ENCODE measurements at places on chromosomes 11 and 22. TPM values are rescaled to one million over a fixed set of nuclear protein-coding genes. Genes with fewer than 3 reads are reported as not detected.

Gene RBMXL2
- total RNA-seq, result not detected

Gene FIBIN
- not detected for total RNA-seq

Gene RIMBP3C
- 0.12 TPM for total RNA-seq

Gene ST3GAL4
- total RNA-seq, result 11.2 TPM

Gene LRRC32
- 0.84 TPM for total RNA-seq

DNA sequence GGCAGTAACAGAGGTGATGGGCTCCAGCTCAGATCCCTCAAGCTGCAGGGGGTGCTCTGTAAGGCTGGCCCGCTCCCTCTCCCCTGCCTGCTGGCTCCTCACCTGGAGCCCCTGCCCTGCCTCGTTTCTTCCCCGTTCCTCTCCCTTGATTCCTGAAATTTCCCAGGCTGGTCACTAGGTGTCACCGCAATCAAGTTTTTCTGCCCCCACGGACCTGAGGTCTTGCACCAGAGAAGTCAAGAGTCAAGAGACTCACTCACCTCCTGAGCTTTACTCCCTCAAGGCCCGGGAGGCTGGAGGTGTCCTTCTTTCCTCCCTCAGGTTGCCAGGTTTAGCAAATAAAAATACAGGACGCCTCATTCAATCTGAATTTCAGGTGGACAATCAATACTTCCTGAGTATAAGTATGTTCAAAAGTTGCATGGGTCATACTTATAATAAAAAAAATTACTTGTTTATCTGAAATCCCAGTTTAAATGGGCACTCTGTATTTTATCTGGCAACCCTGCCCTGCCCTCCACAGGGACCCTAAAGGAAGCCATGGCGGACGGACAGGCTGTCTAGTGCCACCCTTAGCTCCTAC is 69.2 kb downstream of the SCUBE1 start:
- no peaks in the 10 kb centered on the region for H3K4me1 ChIP-seq
- no peaks in the 10 kb centered on the region for H3K27me3 ChIP-seq
- no peaks in the 10 kb centered on the region for H3K36me3 ChIP-seq
- no peak overlapping the region for H3K4me3 ChIP-seq

DNA sequence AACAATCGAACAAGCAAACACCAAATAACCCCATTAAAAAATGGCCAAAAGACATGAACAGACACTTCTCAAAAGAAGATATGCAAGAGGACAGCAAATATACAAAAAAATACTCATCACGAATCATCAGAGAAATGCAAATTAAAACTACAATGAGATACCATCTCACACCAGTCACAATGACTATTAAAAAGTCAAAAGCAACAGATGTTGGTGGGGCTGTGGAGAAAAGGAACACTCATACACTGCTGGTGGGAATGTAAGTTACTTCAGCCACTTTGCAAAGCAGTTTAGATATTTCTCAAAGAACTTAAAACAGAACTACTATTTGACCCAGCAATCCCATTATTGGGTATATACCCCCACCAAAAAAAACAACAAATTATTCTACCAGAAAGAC is 51.3 kb upstream of the FLI1 start:
- DNase-seq, result no peak
- H3K27ac ChIP-seq, result no peak overlapping the region
- H3K36me3 ChIP-seq, result no peaks in the 10 kb centered on the region
- no peaks in the 10 kb centered on the region for H3K4me1 ChIP-seq

- no peak for DNase-seq
- no peaks in the 10 kb centered on the region for H3K27me3 ChIP-seq
- H3K36me3 ChIP-seq, result no peaks in the 10 kb centered on the region
- H3K4me1 ChIP-seq, result no peaks in the 10 kb centered on the region
- no peak overlapping the region for H3K27ac ChIP-seq
These were observed 14.0 kb upstream of the ARHGAP42 start for GRCh38 chr11:100673063-100673462.

DNA sequence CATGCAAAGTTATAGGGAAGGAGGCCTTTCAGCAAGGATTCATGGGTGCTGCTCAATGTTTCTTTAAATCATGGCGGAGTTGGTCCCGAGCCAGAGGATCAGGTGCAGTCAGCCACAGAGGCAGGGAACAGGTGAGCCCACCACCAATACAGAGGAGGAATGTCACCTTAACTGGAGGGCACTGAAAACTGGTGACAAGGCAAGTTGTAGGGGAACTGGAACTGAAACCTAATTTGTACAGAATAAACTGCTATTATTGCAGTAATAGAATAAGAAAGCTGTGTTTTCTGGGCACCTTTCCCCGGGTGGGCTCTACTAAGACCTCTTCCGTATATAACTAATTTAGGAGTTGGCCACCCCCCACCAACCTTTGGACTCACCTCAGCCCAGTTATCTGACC is 296.0 kb upstream of the NARS2 start:
- no peaks in the 10 kb centered on the region for H3K27me3 ChIP-seq
- H3K36me3 ChIP-seq, result no peaks in the 10 kb centered on the region
- no peak overlapping the region for H3K4me3 ChIP-seq
- no peaks in the 10 kb centered on the region for H3K4me1 ChIP-seq
- no peak for DNase-seq

DNA sequence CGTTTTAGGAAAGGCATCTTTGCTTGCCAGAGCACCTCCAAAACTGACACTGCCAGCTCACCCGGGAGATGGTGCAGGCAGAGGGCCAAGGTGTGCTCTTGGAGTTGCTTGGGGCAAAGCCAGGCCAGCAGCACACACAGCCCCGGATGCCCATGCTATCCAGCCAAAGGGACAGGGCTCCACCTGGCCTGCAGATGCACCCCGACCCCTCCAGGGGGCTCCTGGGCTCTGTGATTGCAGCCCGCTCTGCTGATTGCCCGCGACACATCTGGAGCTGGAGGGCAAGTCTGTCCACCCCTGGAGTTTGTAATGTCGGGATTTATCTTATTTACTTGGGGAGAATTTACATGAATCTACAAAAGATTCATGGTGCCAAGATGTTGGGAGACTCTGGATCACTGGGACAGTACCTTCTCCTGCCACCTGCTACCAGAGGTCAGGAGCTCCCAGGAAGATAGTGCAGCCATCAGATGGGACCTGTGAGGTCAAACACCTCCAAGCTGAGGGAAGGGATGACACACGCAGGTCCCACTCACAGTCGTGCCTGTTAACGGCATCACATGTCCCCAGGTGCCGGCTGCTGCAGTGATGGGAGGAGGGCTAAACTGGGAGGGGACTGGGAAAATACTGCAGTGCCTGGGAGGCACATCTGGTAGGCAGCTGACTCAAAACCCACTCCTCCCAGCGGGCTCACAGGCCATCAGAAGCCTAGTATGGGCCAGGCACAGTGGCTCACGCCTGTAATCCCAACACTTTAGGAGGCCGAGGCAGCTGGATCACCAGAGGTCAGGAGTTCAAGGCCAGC is 17.2 kb downstream of the CBX7 start:
- no peaks in the 10 kb centered on the region for H3K36me3 ChIP-seq
- no peaks in the 10 kb centered on the region for H3K27me3 ChIP-seq
- H3K27ac ChIP-seq, result no peak overlapping the region
- peak; percentile 81 for DNase-seq

DNA sequence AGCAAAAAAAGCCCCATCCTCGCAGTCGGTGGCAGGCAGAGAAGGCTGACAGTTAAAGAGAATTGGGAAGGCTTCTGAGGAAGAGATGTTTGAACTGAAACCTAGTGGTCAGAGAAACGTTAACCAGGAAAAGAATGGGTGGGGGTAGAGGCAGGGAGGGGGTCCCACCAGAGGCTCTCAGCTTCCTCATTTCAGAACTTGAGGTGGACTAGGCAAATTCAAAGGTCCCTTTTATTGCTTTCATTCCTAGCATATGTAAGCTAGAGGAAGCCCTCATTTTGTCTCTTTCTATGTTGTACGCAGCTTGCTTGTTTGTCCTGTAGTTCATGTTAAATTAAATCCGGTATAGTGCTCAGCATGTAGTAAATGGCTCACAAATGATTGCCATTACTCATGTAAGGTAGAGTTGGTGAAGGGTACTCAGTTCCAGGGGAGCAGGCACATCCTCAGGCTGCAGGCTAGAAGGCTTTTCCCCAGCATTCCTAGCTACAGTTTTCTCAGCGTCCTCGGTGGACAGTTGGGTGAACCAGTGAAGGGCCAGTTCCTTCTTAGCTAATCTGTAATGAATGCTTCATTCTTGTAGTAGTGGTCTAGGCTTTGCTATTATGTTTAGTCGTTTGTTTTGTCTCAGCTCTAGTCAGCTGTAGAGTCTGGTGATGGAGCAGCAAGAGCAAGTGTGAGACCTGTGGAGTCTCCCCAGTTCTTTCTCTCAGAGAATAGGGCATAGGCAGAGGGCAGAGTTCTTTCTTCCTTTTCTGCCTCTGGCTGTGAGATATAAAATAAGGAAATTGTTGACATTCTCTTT is 58.6 kb downstream of the UVRAG start:
- no peak overlapping the region for H3K4me3 ChIP-seq
- no peaks in the 10 kb centered on the region for H3K27me3 ChIP-seq
- peak overlapping the region; percentile 10 for H3K27ac ChIP-seq

DNA sequence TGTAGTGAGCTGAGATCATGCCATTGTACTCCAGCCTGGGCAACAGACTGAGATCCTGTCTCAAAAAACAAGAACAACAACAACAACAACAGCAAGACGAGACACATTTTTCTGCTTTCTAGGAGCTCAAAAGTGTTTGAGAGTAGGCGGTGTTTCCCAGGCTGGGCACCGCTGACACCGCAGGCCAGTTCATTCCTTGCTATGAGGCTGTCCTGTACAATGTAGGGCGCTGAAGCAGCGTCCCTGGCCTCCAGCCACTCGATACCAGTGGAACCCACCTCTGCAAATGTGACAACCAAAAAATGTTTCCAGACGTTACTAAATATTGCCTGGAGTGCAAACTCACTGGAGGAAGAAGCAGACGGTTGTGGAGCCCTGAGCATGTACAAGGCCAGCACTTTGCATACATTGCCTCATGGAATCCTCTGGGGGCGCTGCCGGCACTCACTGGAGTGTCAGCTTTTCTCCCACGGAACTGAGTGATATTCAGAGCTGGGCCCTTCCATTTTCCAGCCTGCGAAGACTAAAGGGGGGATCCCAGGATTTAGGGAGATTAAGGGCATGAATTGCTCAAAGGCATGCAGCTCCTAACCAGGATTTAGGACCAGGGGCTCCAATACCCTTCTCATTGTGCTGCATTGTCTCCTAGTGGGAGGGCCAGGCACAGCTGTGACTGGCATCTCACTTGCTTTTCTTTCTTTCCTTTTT is 5.8 kb upstream of the MIEF1 start:
- H3K27me3 ChIP-seq, result no peaks in the 10 kb centered on the region
- no peak overlapping the region for H3K27ac ChIP-seq
- H3K4me3 ChIP-seq, result no peak overlapping the region
- no peaks in the 10 kb centered on the region for H3K36me3 ChIP-seq
- DNase-seq, result no peak

- H3K4me1 ChIP-seq, result peaks cover 16% of the 10 kb centered on the region
- H3K27ac ChIP-seq, result no peak overlapping the region
- no peak overlapping the region for H3K4me3 ChIP-seq
- H3K27me3 ChIP-seq, result no peaks in the 10 kb centered on the region
- DNase-seq, result no peak
- no peaks in the 10 kb centered on the region for H3K36me3 ChIP-seq
These were observed 107.6 kb downstream of the LDLRAD3 start for GRCh38 chr11:36051235-36052144.

DNA sequence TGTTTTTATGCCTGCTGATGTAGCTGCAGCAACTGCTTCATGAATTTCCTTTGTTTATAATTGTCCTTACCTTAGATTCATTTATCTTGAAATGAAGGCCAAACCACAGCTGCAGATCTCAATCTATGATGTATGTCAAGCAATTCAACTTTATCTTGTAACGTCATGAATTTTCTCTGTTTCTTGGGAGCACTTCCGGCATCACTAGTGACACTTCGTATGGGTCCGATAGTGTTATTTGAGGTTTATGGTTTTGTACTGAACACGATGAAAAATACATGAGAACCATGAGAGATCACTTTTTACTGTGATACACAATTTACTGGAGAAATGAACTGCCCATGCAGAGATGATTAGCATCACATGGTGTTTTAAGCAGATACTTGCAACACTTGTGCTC is 98.5 kb downstream of the CSTPP1 start:
- H3K4me1 ChIP-seq, result peaks cover 4% of the 10 kb centered on the region
- H3K36me3 ChIP-seq, result no peaks in the 10 kb centered on the region
- no peak overlapping the region for H3K27ac ChIP-seq
- DNase-seq, result no peak
- H3K4me3 ChIP-seq, result no peak overlapping the region

DNA sequence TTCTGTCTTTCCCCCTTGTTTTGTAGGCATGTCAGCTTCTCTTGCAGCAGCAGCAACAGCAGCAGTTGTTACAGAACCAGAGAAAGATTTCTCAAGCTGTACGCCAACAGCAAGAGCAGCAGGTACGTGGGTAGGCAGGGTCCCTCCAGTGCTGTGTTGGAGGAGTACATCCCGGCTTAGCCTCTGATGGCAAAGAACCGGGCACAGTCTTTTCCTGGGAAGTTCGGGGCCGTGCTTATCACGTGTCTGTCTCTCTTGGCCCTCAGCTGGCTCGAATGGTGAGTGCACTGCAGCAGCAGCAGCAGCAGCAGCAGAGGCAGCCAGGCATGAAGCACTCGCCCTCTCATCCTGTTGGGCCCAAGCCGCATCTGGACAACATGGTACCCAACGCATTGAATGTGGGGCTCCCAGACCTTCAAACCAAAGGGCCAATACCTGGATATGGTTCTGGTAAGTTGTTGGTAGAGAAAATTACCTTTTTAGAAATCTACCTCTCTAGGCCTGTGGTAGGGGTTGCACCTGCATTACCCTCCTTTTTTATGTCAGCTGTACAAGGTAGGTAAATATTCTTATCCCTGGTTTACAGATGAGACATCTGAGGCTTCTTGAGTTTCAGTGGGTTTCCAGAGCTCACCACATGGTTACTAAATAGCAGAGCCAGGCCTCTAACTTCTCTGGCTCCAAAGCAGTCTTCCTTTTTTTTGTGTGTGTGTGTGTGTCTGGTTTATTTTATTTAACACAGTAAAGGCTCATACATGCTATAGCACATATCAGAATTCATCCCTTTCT is 45.2 kb upstream of the ADSL start:
- no peak overlapping the region for H3K4me3 ChIP-seq
- no peak for DNase-seq
- H3K4me1 ChIP-seq, result no peaks in the 10 kb centered on the region
- no peaks in the 10 kb centered on the region for H3K36me3 ChIP-seq

DNA sequence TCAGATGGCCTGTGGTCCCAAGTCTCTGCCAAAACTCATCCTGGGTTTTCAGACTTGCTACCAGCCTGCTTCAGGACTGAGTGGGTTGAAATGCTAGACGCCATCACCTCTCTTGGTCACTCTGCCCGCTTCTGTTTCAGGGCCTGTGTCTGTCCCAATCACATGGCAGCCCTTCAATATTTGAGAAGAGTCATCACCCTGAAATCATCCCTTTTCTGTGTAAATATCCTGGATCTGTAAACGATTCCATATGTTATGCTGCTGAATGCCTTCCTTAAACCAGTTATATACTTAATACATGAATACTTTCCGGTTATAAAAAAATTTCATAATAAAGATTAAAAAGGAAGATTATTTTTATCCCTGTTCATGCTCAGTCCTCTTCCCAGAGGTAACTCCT is 39.8 kb upstream of the TLCD5 start:
- no peak for DNase-seq
- H3K4me3 ChIP-seq, result no peak overlapping the region
- H3K36me3 ChIP-seq, result no peaks in the 10 kb centered on the region

- no peaks in the 10 kb centered on the region for H3K27me3 ChIP-seq
- no peaks in the 10 kb centered on the region for H3K36me3 ChIP-seq
- peak; percentile 42 for DNase-seq
- no peak overlapping the region for H3K4me3 ChIP-seq
- H3K4me1 ChIP-seq, result peaks cover 5% of the 10 kb centered on the region
These were observed 8.2 kb upstream of the CCDC88B start for GRCh38 chr11:64331569-64332371.

GRCh38 chr11:45960387-45961095 is 38.1 kb downstream of the LARGE2 start:
- H3K27ac ChIP-seq, result no peak overlapping the region
- no peak for DNase-seq
- H3K36me3 ChIP-seq, result no peaks in the 10 kb centered on the region
- H3K27me3 ChIP-seq, result no peaks in the 10 kb centered on the region
- H3K4me1 ChIP-seq, result no peaks in the 10 kb centered on the region

All from Caco-2 (cell line).